ENCODE measurements at places on chromosomes 4 and X.

DNA sequence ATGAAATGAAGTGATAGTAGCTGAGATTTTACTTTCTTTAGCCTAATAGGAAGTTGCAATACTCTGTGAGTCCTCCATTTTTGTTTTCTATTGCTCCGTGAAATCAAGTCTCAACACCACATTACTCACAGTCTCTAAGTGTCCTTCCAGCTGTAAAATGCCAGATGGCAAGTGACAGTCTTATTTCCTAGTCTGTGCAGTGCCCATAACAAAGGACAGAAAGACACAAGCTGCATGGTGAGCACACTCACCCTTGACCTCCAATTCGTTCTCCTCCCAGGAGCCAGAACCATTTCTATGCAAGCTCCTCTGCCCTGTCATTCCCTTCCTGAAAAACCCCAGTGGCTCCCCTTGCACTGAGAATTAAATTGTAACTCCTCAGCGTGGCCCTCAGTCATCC lies 101.6 kb downstream of the PARM1 start:
- no peak for DNase-seq

- no peak for DNase-seq
Measured at GRCh38 chr4:88291003-88291402, 6.6 kb upstream of the PPM1K start.

- DNase-seq = no peak
Measured at GRCh38 chrX:113804819-113805218, 779.1 kb upstream of the HTR2C start.

GRCh38 chrX:33032700-33033099 lies 178.6 kb downstream of the DMD start:
- no peak for DNase-seq

Measured in activated T-helper 9 cell treated with anti-CD3 and anti-CD28 coated beads, Interleukin-2, amount 50 U/mL, for 16 hours (primary cell).